ENCODE measurements at places on chromosomes 3 and 15.

DNA sequence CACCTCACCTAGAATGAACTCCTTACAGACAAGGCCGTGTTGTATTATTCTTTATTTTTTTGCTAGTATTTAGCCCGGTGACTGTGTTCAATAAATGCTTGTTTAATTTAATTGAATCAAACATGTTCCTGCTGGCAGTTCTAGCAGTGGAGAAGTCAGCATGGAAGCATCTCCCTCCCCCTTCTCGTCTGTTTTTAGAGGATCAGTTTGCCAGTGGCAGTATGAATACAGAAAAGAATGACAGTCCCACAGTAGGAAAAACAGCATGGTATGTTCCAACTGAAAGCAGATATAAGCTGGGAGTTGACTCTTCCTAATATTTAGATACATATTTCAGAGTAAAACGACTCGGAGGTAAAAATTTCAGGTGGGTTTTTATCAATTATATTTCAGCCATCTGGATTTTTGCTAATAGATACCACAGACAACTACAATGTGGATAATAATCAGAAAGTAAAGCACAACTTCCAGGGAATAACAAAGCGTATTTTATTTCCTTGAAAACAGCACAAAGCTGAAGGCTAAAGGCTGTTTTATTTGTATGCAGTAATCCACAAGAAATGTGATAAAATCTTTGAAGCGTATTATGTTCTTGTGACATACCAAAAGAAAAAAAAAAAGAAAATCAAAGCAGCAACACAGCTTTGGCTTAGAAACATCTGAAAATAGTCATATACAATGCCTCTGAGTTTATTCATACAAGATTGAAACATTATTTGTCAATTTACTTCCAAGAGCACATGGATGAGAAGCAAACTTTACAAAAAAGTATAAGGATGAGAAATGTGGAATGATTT lies 244.5 kb upstream of the KCNMB2 start:
- no peak for DNase-seq

GRCh38 chr3:23653647-23654525 lies 151.9 kb upstream of the UBE2E1 start:
- no peak for DNase-seq

DNA sequence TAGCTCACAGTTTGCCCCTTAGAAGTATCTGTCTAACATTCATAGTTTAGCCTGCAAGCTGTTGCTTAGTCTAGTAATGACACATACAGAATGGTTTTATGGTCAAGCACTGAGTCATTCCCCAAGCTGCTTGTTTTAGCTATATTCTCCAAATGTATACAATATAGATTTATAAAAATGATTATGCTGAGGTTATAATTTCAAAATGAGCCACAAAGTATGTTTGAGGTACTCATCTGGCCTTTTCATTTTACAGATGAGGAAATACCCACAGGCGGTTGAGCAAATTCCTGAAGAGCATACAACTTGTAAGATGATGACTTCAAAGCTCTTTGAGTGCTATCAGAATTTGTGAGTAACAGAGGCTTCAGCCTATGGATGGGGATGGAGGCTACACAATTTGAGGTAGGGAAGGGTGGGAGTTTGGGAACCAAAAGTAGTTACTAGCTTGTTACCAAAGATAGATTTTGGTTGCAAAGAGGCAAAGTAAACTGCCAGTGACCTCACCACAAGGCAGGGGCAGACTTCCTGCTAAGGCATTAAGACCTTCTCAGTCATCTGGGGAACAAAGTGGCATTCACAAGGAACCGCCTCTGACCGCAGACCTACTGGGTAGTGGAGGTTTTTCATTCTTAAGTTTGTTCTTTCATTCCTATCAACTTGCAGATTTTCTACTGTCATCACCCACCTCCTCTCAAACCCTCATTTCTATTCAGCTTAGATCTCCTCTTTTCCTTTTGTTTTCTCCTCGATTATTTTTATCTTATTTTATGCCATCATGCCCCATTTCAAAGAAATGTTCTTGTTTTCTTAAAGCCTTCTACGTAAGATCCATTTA lies 257.2 kb upstream of the NECTIN3 start:
- DNase-seq = no peak

GRCh38 chr3:187935623-187936156 lies 190.4 kb upstream of the BCL6 start:
- no peak for DNase-seq

DNA sequence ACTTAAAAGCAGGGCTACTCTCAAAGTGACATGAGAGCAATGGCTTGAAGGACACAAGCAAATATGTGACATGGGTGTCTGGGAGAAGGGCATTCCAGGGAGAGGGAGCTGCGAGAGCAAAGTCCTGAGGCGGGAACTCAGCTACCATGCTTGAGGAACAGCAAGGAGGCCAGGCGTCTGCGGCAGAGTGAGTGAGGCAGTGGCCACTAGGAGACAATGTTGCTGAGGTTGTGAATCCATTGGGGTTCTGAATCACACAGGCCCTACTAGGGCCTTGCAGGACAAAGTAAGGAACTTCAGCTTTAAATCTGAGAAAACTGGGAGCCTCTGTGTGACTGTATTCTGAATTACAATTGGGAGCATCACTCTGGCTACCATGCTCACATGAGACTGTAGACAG lies 94.1 kb upstream of the PRICKLE2 start:
- no peak for DNase-seq

GRCh38 chr3:16482194-16482769 lies 31.2 kb downstream of the RFTN1 start:
- no peak for DNase-seq

- DNase-seq = no peak
Observed at GRCh38 chr3:29143151-29143550, 137.7 kb upstream of the RBMS3 start.

DNA sequence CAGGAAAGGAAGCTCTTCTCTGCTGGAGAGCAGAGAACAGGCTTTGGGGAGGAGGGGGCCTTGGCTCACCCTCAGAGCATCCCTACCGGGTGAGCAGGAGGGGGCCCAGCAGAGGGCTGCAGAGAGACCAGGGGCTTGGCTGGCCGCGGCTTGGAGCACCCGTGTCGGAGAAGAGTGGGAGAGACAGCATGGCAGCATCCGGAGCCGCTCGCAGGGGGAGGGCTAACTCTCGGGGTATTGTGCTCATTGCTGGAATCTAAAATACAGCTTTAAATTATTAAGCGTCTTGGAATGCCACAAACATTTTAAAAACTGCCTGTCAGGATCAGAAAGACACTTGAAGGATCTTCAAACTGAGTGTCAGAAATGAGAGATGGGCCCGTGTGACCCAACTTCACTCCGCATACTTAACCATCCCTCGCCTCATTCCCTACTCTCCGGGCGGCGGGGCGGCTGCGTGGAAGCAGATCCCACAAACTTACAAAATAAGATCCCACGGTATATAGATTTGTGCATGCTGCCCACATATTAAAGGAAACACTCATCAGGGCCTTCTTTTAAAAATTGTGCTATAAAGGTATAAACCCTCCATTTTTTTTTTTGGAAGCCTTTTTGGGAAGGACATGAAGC lies 53.9 kb downstream of the EIF4E3 start:
- DNase-seq = no peak

DNA sequence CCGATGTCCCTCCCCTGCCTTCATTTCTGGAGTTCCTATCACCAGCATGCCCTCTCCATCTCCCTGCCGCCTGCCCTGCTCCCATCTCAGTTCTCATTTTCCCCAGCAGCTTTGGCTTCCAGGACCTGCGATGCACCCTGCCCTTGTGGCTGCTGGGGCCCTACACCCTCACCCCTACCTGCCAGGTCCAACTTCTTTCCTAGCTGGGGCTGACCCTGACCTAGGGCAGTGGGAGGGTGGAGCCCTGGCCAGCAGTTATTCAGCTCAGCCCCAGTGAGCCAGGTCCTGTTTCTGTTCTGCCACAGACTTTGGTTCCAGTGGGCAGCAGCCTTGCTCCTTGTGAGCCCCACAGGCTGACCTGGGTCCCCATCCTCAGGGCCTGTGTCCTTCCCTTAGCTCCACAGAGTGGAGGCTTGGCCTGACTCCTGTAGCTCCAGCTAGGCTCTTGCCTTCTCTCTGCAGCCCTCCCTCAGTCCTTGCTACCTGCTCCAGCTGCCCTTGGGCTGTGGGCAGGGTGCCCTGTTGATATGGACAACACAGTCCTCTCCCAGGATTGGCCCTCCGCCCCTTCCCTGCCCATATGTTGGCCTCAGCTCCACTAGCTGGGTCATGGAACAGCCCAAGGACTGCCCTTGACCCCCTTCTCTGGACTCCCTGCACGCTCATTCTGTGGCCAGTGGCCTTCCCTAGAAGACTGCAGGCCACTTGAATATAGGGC lies 34.7 kb upstream of the PDE8A start:
- DNase-seq = no peak

GRCh38 chr3:53880396-53881345 lies 1.3 kb downstream of the ACTR8 start:
- no peak for DNase-seq

GRCh38 chr15:101411581-101411980 lies 77.9 kb downstream of the PCSK6 start:
- no peak for DNase-seq

- no peak for DNase-seq
Observed at GRCh38 chr3:10672422-10672821, 143.6 kb upstream of the SLC6A11 start.

DNA sequence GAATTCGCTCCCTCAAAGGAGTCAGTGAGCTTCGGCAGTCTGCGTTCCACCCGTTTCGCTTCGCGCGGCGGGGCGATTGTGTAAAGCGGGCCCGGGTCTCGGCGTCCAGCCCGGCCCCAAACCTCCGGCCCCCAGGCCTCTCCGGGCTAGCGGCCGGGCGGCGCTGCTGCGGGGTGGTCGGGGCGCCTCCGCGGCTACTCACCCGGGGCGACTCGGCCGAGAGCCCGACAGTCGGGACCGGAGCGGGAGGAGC lies 412 bp downstream of the CHDH start:
- no peak for DNase-seq

DNA sequence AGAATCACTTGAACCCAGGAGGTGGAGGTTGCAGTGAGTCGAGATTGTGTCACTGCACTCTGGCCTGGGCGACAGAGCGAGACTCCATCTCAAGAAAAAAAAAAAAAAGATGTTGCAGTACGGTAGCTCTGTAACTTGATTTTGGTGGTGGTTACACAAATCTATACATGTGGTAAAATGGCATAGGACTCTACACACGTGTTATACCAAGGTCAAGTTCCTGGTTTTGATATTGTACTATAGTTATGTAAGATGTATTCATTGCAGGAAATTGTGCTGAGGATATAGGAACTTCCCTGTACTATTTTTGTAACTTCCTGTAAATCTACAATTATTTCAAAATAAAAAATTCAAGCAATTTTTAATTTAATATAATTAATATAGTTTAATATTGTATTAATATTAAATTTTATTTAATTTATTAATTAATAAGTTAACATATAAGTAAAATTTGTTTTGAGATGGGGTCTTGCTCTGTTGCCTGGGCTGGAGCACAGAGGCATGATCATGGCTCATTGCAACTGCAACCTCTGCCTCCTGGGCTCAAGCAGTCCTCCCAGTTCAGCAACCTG lies 9.9 kb downstream of the MYD88 start:
- no peak for DNase-seq

DNA sequence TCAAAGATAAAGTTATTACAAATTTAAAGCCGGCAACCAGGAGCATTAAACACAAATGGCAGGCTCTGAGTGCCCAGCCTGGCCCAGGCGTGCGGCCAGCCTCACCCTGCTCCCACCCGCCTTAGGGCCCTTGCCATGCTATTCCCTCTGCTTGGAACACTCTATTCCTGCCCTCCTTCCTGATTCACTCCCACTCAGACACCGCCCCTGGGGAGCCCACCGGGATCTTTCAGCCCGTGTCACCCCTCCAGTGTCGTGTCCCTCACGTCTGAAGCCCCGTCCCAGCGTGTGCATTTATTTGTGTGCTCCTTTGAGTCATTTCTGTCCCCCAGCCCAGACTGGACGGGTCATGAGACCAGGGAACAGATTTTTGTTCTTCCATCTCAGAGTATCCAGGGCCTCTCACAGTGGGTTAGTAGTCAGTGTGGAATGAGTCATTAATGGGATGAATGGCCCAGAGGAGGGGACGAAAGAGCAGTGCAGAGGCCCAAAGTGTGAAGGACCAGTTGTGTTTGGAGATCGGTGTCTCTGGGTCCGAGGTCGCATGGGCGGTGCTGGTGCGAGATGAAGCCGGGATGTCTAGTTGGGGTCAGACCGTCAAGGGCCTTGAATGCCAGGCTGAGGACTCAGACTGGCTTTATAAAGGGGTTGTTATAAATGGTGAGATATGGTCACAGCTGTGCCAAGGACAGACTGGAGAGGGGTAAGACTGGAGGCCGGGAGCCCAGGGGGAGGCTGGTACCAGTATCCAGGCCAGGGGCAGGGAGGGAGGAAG lies 58.9 kb upstream of the SLC6A6 start:
- DNase-seq = no peak

- peak; percentile 23 for DNase-seq
Observed at GRCh38 chr3:153052096-153052460, 109.9 kb upstream of the RAP2B start.

GRCh38 chr3:160982491-160982890 lies 122.7 kb downstream of the B3GALNT1 start:
- DNase-seq = no peak

- no peak for DNase-seq
Observed at GRCh38 chr3:180871901-180872300, 40.6 kb upstream of the FXR1 start.

- no peak for DNase-seq
Observed at GRCh38 chr15:99921101-99921500, 187.9 kb upstream of the LYSMD4 start.

GRCh38 chr15:26200427-26200826 lies 337.3 kb upstream of the ATP10A start:
- DNase-seq = no peak

DNA sequence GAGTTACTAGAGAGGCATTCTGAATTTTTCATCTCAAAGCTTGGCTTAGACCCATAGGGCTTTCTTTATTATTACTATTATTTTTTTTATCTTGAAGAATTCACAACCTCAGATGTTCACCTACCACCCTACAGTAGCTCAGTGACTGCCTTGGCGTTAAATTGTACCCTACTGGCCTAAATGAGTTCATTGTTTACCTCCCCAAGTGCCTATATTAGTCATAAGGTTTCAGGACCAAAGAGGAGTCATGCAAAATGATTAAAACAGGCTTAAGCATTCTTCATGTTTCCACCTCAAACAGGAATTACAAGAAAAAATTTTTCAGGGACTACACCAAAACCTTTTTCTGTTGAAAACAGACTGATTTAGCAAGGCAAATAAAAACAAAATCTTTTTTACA lies 751.5 kb downstream of the SQOR start:
- DNase-seq = no peak

Data from NCI-H460 (cell line).